ENCODE measurements at places on chromosomes 4 and X. TPM values are rescaled to one million over a fixed set of nuclear protein-coding genes. Genes with fewer than 3 reads are reported as not detected.

The SH2D1A gene
- 0.71 TPM for total RNA-seq

The NOX1 gene
- not detected for total RNA-seq

DNA sequence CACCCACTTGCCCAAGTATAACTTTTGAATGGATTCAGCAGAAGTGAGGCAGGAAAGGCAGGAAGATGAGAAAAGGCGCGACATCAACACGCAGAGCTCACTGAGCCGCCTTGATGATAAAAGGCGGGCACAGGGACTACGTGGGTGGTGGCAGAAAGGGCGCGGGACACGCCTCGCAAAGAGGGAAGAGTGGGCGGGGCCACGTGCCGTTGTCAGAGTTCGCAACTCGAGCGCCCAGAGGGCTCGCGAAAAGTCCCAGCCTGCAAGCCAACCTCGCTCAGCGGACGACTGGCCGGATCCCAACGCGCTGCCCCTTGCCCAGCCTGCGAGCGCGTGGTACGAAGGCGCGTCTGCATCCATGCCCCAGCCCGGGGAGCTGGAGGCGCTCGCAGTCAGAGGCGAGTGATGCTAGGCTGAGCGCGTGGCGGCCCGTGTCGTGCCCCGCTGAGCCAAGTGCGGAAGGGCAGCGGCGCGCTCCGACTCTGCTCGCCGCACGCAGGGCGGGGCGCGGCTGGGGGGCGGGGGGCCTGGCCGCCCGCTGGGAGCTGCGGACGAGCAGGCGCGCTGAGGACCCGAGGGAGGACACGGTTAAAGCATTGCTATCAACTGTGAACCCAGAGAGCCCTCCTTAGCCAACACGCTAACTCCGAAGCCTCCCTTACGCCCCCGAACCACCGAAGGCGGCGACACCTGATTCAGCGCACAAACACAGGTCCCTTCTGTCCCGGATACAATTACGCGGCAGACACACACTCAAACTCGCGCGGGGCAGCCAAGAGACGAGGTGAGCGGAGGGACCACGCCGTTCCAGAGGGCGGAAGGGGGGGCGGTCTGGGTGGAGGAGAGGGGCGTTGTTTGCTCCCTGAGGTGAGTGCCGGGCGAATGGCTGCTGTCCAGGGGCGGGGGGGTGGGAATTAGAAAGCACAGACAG, at the start of gene UGT8:
TSS of gene UGT8 (plus strand) at position 617 of the 931 bp plus-strand sequence. CDS start 24,074 bp downstream, outside the sequence.
- peak; percentile 60 for DNase-seq

DNA sequence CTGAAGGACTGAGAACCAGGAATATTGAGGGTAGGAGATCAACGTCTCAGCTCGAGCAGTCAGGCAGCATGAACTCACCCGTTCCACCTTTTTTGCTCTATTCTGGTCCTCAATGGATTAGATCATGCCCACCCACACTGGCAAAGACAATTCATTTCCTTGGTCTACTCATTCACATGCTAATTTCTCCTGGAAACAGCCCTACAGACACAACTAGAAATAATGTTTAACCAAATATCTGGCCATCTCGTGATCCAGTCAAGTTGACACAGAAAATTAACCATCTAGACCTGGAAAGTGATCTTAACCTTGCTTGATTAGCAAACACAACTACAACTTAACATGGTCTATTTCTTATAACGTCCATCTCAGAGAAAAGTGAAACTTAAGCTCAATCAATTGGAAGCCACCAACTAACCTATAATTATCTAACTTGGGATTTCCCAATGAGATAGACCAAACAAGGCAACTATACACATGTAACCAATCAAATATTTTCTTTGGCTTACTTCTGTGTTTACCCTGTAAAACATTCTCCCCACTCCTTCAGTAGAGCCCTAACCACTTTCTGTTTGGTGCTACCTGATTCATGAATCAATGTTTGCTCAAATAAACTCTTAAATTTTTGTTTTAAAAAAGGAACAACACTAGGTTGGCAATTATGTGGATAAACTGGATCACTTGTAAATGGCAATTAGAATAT, 69.7 kb upstream of the MAMLD1 start:
- DNase-seq, result no peak
